ENCODE measurements at places on chromosomes 5 and 9.

DNA sequence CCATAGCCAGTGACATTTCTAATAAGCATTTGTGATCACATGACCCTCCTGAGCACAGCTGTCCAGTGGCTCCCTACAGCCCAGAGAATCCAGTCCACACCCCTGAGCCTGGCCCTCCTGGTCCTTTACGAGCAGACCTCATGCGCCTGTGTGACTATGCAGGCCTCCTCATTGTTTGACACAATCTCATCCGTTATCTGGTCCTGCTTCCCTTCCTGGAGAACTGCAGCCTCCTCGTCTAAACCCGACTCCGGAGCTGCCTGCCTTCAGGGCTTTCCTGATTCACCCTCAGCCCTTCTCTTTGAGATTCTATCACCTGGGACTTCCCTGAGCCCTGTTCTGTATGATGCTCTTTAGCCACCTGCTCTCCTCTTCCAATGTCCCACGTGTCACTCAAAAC, 79.7 kb downstream of the GPR21 start:
- no peak for DNase-seq

- DNase-seq, result no peak
Measured at GRCh38 chr5:53983568-53984460, 326.6 kb downstream of the ARL15 start.

DNA sequence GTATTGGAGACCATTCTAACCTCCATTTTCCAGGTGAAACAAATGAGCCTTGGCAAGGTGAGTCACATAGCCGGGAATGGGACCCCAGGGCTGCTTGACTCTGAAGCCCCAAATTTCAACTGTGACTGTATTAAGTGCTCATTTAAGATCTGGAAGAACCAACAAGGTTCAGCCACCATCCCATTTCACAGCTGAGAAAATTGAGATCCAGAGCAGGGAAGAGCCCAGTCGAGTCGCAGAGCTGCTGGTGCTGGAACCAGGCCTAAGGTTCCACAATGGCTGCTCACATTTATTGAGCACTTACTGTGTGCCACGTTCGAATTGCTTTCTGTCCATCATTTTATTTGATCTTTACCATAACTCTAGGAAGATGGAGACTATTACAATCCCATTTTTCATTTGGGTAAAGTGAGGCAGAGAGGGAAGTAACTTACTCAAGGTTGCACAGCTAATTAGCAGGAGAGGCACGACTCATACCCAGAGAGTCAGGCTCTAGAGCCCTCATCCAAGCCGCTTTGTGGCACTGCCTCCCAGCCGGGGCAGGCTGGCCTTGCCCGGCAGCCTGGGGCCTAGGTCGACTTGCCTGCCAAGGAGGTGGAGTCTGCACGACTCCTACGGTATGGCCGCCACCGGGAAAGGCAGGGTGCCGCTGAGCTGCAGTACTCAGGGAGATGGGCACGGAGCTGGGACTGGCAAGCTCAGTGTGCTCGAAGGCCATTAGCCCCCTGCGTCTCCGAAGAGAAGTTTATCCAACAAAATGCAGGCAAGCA, 4.3 kb upstream of the NTNG2 start:
- DNase-seq, result no peak

DNA sequence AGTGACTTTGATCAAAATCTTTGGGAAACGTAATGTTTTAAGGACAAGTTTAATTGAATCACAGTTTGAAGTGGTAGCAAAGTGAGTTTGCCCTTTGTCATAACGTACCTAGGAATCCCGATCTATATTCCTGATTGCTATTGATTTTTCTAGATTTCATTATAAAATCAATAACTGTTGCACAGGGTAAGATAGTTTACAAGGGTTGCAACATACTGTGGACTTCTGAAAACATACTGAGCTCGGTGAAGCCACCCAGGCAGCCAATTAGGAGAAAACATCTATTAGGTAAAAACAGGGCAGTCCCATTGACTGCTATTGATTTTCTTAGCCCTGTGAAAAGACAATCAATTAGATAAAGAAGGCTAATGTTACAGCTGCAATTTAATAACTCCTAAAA, 659.9 kb downstream of the ISL1 start:
- DNase-seq, result no peak

DNA sequence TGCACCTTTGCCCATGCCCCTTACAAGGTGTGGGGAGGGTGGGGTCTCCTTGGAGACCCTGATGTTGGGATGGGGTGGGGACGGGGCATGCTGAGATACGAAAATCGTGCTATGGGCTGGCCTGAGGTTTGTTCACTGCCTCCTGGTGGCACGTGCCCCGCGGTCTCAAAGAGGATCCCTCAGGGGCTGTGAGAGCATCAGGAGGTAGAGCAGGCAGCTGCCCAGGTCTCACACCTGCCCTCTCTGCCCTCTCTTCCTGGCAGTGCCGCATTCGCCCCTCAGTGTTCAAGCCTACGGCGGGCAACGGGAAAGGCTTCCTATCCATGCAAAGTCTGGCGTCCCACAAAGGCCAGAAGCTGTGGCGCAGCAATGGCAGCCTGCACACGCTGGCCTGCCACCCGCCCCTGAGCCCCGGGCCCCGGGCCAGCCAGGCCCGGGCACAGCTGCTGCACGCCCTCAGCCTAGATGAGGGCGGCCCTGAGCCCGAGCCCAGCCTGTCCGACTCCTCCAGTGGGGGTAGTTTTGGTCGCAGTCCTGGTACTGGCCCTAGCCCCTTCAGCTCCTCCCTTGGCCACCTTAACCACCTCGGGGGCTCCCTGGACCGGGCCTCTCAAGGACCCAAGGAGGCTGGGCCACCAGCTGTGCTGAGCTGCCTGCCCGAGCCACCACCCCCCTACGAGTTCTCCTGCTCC, 6.7 kb downstream of the N4BP3 start:
- DNase-seq, result no peak

Measured in CD4-positive, alpha-beta T cell treated with Interleukin-15 for 4 hours (primary cell).